Stimulated activated CD4-positive, alpha-beta T cell treated with anti-CD3 and anti-CD28 coated beads, Interleukin-2, amount 100 ng/mL, for 48 hours (primary cell): ENCODE measurements at places on chromosomes 7 and 10.

DNA sequence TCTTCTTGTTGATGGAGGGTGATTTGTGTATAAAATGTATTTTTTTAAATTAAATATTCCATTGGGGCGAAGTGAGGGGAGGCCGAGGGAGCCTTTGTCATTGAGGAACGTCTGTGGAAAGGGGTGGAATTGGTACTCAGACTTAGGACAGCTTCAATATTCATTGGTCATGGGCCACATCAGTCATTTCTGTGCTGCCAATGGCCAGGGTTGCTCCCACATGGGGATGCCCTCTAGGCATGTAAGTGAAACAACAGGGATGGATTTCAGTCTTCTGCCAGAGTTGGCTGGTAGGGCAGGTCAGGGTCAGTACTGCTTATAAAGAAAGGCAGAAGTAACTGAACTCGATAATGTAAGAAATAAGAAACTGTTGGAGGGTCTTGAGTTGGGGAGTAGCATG is 47.2 kb downstream of the NEURL1 start:
- no peak for DNase-seq

GRCh38 chr10:131024259-131025131 is 287.0 kb downstream of the TCERG1L start:
- no peak for DNase-seq

DNA sequence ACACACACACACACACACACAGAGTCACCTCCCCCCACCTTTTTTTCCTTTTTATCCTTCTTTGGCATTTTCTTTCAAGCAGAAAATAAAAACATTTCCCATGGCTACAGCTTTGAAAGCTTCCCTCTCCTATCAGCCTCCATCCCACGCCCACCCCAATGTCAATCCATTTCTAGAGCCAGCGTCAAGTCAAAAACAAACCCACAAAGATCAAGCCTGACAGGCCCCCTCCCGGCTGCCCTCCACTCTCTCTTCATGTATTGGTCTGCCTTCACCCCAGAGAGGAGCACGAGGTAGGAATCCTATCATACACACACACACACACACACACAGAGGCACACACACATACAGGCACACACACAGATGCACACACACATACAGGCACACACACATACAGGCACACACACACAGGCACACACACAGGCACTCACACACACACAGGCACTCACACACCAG is 8.0 kb upstream of the TNRC18 start:
- DNase-seq: no peak

GRCh38 chr10:62396864-62397263 is 22.7 kb downstream of the ZNF365 start:
- no peak for DNase-seq

DNA sequence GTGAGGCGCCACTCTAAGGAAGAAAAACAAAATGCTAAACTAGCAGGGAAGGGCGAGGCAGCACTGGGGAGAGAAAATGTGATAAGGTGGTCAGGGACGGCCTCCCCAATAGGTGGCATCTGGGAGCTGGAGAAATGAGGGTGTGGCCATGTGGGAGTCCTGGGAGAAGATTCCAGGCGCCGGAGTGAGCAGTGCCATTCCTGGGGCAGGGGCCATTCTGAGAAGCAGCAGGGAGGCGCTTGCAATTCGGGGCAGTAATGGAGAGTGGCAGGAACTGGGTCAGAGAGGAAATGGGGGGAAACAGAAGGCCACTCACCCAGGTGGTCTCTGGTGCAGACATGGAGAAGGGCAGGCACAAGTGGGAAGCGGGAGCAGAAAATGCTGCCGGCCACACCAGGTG is 61.8 kb upstream of the LRRC18 start:
- DNase-seq: no peak
